CD8-positive, alpha-beta memory T cell (primary cell): ENCODE measurements at places on chromosomes 1 and 21.

DNA sequence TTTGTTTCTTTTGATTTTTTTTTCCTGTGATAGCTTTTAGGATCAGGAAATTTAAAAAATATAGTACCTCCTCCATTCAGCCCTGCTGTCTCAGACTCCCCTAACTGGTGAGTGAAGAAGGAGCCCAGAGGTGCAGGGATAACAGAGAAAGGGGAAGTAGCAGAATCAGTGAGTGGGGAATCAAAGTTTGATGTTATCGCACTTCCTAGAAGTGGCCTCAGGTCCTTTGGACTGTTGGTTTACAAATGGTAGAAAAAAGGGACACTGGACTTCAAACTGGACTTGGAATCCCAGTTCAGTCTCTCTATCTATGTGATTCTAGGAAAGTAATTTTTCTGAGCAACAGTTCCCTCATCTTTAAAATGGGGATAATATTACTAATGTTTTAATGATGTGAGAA, 99.5 kb downstream of the FGGY start:
- DNase-seq, result no peak
- H3K4me1 ChIP-seq, result no peaks in the 10 kb centered on the region
- H3K4me3 ChIP-seq, result no peak overlapping the region
- H3K27ac ChIP-seq, result no peak overlapping the region
- no peaks in the 10 kb centered on the region for H3K27me3 ChIP-seq

GRCh38 chr1:43311521-43311920, 10.7 kb downstream of the TIE1 start:
- no peak for DNase-seq
- no peak overlapping the region for H3K27ac ChIP-seq
- no peak overlapping the region for H3K4me3 ChIP-seq
- H3K36me3 ChIP-seq, result no peaks in the 10 kb centered on the region
- no peaks in the 10 kb centered on the region for H3K4me1 ChIP-seq
- no peaks in the 10 kb centered on the region for H3K27me3 ChIP-seq

GRCh38 chr1:156601892-156602291, 613 bp upstream of the GPATCH4 start:
- DNase-seq, result no peak
- H3K27me3 ChIP-seq, result no peaks in the 10 kb centered on the region
- peak overlapping the region; percentile 68 for H3K27ac ChIP-seq
- peaks cover 21% of the 10 kb centered on the region for H3K36me3 ChIP-seq

DNA sequence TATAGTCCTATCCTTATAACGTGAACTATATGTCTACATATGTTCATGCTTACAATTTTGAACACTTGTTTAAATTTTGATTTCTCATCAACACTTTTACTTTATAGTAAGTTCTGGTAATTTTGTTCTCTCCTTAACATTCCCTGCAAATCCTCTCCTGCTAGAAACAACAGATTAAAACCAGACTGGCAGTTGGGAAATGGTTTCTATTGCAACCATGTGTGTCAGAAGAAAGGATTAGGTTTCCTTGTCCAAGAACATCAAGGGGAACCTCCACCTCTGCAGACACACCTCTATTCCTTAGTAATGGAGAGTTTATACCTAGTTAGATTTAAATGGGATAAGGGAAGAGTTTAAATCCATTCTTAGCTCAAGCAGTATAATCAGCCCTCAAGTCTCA, 3.3 kb upstream of the WARS2 start:
- DNase-seq, result no peak
- H3K27me3 ChIP-seq, result no peaks in the 10 kb centered on the region
- no peak overlapping the region for H3K4me3 ChIP-seq
- no peak overlapping the region for H3K27ac ChIP-seq
- no peaks in the 10 kb centered on the region for H3K36me3 ChIP-seq

GRCh38 chr1:31625561-31626222, 8.2 kb downstream of the HCRTR1 start:
- no peak overlapping the region for H3K4me3 ChIP-seq
- no peaks in the 10 kb centered on the region for H3K27me3 ChIP-seq
- H3K27ac ChIP-seq, result no peak overlapping the region
- H3K36me3 ChIP-seq, result peaks cover 18% of the 10 kb centered on the region

- no peak for DNase-seq
- no peaks in the 10 kb centered on the region for H3K4me1 ChIP-seq
- H3K36me3 ChIP-seq, result no peaks in the 10 kb centered on the region
- H3K27ac ChIP-seq, result no peak overlapping the region
Observed at GRCh38 chr1:184945678-184946412, 28.5 kb downstream of the NIBAN1 start.

DNA sequence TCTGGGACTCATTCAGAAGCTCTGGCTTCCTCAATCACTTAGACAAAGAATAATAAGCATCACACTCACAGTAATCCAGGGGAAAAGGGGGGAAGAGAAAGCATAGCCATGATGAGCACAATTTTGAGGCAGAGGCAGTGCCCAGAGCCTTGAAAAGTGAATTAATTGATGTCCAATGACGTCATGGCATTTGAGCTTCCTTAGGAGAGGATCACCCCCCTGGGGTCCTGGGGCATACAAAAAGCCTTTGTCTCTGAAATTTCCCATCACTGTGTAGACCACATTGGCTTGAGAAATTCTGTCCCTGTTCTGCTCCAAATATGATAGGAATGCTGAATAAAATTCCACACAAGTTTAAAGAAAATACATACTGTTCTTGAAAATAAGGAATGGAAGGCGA, 84.3 kb upstream of the COA6 start:
- H3K36me3 ChIP-seq, result no peaks in the 10 kb centered on the region
- H3K27ac ChIP-seq, result no peak overlapping the region
- no peak for DNase-seq
- H3K4me3 ChIP-seq, result no peak overlapping the region
- no peaks in the 10 kb centered on the region for H3K27me3 ChIP-seq

GRCh38 chr1:226951286-226952117, 11.4 kb downstream of the COQ8A start:
- H3K4me3 ChIP-seq, result no peak overlapping the region
- no peaks in the 10 kb centered on the region for H3K27me3 ChIP-seq
- H3K36me3 ChIP-seq, result no peaks in the 10 kb centered on the region
- H3K27ac ChIP-seq, result no peak overlapping the region

GRCh38 chr21:38965241-38965640, 159.5 kb downstream of the ETS2 start:
- no peaks in the 10 kb centered on the region for H3K27me3 ChIP-seq
- no peaks in the 10 kb centered on the region for H3K4me1 ChIP-seq
- H3K4me3 ChIP-seq, result no peak overlapping the region
- no peak for DNase-seq
